Glutamatergic neuron (in vitro differentiated cells): ENCODE measurements at places on chromosomes 13 and 19.

DNA sequence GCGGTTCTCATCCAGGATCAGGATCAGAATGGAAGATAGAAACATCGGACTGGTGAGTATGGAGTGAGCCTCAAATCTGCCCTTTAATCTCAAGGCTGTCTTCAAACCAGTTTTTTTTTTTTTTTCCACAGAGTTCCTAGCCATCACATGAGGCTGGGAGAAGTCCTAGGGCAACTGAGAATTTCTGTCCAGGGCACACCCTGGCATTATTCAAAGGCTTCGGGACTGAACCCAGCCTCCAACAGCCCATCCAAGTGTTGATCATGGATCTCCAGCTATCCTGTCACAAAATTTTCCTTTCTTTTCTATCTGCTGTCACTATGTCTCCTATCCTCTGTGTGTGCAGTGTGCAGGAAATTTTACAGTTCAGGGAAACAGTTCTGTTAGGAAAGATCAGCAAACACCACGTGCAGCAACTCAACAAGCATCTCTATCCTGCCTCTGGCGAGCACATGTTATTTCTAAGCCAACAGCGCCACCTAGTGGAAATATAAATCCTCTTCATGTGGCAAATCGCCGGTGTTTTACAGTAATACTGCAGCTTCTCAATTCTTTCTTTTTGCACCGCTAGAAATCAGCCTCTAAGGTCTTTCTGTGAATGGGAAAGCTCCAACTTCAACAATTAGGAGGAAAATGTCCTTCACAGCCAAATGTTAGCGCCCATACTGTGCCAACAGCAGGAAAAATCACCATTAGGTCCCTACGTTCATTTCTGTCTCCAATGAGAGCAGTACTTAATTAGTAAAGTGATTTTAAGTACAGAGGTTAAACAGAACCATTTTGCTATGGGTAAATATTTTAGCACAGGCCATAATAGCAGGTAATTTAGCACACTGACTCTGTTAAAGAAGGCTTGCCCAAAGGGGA, 21.4 kb upstream of the ZNF181 start:
- H3K36me3 ChIP-seq, result peaks cover 6% of the 10 kb centered on the region
- no peak for DNase-seq
- H3K4me1 ChIP-seq, result no peaks in the 10 kb centered on the region
- H3K27ac ChIP-seq, result no peak overlapping the region

DNA sequence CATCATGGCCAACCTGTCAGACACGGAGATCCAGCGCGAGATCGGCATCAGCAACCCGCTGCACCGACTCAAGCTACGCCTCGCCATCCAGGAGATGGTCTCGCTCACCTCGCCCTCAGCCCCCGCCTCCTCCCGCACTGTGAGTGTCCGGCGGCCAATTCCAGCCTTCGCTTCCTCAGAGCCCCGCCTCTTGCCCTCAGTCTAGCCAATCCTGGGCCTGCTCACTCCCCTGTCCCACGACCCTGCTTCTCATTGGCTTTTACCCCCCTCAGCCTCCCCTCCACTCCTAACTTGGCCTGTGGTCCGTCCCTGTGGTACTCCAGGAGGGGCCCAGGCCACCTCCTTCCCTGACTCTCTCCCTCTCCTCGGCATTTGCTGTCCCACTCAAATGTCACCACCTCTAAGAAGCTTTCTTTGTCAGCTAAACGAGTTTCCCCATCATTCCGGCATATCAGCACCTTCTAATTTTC, 12.3 kb downstream of the HRC start:
- H3K27me3 ChIP-seq, result peaks cover 19% of the 10 kb centered on the region
- peak overlapping the region; percentile 79 for H3K27ac ChIP-seq
- peak overlapping the region; percentile 89 for H3K4me3 ChIP-seq
- DNase-seq, result peak; percentile 97
- H3K4me1 ChIP-seq, result peaks cover 21% of the 10 kb centered on the region

DNA sequence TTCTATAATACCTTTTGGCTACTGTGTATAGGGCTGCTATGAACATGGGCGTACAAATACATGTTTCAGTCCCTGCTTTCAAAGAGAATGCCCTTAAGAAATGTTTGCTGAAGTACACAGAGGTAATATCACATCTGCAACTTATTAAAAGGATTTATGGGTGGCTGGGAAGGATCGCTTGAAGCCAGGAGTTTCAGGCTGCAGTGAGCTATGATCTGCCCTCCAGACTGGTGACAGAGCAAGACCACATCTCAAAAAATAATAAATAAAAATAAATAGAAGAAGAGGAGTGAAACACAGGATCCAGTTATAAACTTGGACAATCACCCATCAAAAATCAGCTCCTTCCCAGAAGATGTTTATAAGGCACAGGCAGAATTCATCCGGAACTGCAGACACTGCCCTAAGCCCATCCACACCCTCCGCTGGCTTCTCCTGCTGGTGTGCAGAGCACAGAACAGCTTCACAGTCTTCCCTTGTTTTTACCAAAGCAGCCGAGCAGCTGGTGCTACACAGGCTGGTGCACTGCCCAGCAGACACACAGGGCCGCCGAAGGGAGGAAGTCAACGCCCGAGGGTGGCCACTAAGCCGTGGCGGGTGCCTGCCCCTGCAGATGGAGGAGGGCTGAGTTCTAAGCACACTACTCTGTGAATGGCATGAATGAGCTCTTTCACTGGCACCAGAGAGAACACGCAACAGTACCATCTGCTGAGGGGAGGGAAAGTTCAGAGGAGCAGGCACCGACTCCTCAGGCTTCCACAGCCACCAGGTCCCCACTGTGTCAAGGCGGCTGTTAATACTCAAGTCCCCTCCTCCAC, 44.0 kb downstream of the BRD4 start:
- no peaks in the 10 kb centered on the region for H3K36me3 ChIP-seq
- DNase-seq, result peak; percentile 52
- H3K4me3 ChIP-seq, result peak overlapping the region; percentile 63
- H3K4me1 ChIP-seq, result peaks cover 74% of the 10 kb centered on the region

GRCh38 chr19:46818812-46819211, 30.4 kb upstream of the SLC1A5 start:
- no peak for DNase-seq
- H3K27me3 ChIP-seq, result peaks cover 7% of the 10 kb centered on the region
- no peak overlapping the region for H3K27ac ChIP-seq
- H3K4me1 ChIP-seq, result peaks cover 14% of the 10 kb centered on the region
- no peaks in the 10 kb centered on the region for H3K36me3 ChIP-seq

GRCh38 chr19:4405977-4406376, 3.5 kb downstream of the CHAF1A start:
- no peak overlapping the region for H3K27ac ChIP-seq
- H3K36me3 ChIP-seq, result no peaks in the 10 kb centered on the region
- H3K4me3 ChIP-seq, result peak overlapping the region; percentile 28
- DNase-seq, result no peak
- peaks cover 11% of the 10 kb centered on the region for H3K4me1 ChIP-seq
- H3K27me3 ChIP-seq, result peaks cover 4% of the 10 kb centered on the region
